Stomach (tissue), 19 donors: ENCODE measurements at places on chromosomes 6 and 20.
A peak's percentile ranks its signal among the peaks of the same experiment; 100 is the strongest.

GRCh38 chr6:107704347-107705013 lies 119.6 kb downstream of the SCML4 start:
- peak; percentile 81 for DNase-seq

DNA sequence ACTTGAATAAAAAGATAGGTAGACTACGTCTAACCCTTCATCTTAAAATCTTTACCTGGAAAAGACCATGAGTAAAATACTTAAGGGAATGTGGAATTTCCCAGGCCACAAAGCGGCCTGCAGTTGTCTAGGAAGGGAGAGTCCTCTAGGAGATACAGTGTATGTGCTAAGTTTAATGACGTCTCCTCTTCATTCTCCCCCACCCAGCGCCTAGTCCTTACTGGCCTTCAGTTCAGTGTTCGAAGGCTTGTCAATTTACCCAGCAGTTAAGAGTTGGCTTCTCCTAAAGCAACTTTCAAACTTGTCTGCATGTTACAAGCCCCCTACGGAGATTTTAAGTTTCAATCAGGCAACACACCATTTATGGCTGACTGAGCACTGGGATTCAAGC lies 35.2 kb downstream of the HFE start:
- DNase-seq: no peak

GRCh38 chr6:14930366-14930989 lies 315.4 kb upstream of the JARID2 start:
- DNase-seq: peak; percentile 55

DNA sequence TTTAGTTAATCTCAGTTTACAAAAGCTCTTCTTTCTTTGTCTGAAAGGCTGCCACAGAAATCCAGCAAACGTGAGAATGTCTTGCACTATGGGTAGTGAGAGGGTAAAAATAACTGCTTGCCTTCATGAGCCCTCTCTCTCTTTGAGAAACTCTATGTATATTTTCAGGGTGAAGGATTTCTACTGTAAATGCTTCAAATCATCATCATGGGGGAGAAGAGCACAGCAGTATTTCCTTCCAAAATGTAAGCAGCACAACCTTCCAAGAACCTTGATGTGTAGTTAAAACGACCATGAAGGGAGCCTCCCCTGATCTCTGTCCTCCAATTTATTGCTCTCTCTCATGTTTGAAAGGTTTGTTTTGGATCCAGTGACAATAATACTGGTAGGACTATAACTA lies 141.3 kb upstream of the CENPW start:
- no peak for DNase-seq

- DNase-seq: no peak
Measured at GRCh38 chr6:123518441-123519188, 118.1 kb downstream of the TRDN start.

GRCh38 chr20:54139188-54139587 lies 34.6 kb downstream of the CYP24A1 start:
- DNase-seq: no peak

DNA sequence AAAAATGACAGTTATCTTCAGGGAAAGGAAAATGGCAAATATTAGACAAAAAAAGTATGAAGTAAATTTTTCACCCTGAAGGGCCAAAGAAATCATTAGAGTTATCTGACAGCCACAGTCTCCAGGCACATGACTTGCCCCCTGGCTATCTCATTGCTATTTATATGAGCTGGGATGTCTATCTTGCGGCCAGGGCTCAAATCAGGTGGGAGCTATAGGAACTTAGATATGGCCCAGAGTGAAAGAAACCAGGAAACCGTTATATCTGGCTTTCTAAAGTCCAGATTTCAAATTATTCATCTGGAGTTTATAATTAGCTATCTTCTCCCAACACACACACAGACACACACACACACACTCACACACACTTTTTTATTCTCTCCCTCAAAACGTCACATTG lies 135.3 kb upstream of the EEF1E1 start:
- no peak for DNase-seq

GRCh38 chr6:57469072-57469471 lies 151.6 kb downstream of the PRIM2 start:
- DNase-seq: no peak

GRCh38 chr6:4179960-4180651 lies 44.7 kb upstream of the ECI2 start:
- no peak for DNase-seq

DNA sequence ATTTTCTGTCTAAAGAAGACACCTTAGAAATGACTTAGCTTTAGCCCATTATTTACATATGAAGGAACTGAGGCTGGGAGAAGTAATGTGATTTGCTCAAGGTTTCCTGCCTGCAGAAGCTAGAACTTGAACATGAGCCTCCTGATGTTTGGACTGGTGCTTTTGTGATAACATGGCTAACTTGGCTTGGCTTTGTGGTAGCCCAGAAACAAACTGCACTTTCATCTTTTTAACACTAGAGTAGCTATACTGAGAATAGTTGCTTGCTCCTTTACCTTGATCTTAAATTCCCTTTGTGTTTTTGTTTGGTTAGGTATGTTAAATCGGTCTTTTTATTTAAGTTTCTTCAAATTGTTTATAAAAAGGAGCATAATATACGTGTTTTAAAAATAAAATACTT lies 163.5 kb upstream of the MANEA start:
- DNase-seq: no peak

GRCh38 chr6:128463942-128464341 lies 56.5 kb downstream of the PTPRK start:
- no peak for DNase-seq

- no peak for DNase-seq
Measured at GRCh38 chr6:2684103-2684749, 66.5 kb downstream of the MYLK4 start.

GRCh38 chr6:3585320-3585935 lies 128.6 kb upstream of the SLC22A23 start:
- DNase-seq: no peak

- DNase-seq: no peak
Measured at GRCh38 chr20:57647006-57647932, 27.0 kb upstream of the ZBP1 start.

- DNase-seq: no peak
Measured at GRCh38 chr20:10781526-10781925, 107.7 kb upstream of the JAG1 start.

GRCh38 chr20:1423625-1424106 lies 30.8 kb upstream of the FKBP1A start:
- peak; percentile 77 for DNase-seq

DNA sequence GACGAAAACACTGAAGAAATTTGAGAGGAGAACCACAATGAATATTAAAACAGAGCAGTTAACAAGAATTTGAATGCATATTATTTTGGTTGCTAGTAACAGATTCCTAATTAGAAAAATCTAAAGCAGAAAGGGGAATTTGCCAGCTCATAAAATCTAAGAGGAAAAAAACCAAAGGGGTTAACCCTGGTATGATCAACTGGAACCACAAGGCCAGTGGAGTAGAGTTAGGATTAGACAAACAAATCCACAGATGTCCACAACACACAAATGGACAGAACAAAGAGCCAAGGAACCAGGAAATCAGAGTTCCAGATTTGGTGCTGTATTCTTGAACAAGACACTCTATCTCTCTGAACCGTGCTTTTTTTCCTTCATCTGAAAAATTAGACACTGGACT lies 195.0 kb downstream of the TASP1 start:
- DNase-seq: no peak

DNA sequence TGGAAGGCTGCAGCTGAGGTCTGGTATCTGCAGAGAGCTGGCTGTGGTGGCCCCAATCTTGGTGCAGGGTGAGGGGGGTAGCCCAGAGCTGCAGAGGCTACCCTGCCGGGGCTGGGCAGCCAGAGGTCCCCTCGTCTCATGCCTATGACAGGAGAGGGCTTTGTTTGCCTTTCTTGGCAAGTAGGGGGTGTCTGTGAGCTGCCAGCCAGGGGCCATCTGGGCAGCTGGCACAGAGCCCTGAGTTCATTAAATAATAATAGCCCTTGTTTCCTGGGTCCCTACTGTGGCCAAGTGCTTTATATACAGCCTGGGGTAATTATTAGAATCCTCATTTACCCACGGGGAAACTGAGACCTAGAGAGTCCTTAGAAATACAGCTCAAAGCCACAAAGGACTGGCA lies 66.6 kb downstream of the EZR start:
- peak; percentile 60 for DNase-seq

DNA sequence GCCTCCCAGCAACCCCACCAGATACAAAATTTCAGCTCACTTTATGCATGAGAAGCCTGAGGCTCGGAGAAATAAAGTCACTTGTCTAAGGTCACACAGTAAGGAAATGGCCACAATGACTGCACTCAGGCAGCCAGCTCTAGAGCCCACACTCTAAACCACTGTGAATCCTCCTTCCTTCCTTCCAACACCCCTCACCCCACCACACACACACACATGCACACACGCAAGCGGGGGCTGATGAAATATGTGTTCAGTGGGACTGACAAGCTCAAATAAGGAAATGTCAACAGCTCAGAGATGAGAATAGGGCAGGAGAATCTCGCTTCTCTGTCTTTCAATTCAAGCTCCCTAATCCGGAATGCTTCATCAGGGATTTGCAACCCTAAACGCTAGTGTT lies 6.0 kb upstream of the BPIFA1 start:
- DNase-seq: no peak

- DNase-seq: no peak
Measured at GRCh38 chr20:59585714-59586409, 18.5 kb upstream of the PHACTR3 start.

- DNase-seq: no peak
Measured at GRCh38 chr20:54665812-54666211, 190.4 kb downstream of the DOK5 start.

- DNase-seq: peak; percentile 58
Measured at GRCh38 chr6:33607784-33608161, 13.3 kb upstream of the ITPR3 start.

GRCh38 chr6:138082232-138082631 lies 25.0 kb downstream of the PERP start:
- DNase-seq: no peak

DNA sequence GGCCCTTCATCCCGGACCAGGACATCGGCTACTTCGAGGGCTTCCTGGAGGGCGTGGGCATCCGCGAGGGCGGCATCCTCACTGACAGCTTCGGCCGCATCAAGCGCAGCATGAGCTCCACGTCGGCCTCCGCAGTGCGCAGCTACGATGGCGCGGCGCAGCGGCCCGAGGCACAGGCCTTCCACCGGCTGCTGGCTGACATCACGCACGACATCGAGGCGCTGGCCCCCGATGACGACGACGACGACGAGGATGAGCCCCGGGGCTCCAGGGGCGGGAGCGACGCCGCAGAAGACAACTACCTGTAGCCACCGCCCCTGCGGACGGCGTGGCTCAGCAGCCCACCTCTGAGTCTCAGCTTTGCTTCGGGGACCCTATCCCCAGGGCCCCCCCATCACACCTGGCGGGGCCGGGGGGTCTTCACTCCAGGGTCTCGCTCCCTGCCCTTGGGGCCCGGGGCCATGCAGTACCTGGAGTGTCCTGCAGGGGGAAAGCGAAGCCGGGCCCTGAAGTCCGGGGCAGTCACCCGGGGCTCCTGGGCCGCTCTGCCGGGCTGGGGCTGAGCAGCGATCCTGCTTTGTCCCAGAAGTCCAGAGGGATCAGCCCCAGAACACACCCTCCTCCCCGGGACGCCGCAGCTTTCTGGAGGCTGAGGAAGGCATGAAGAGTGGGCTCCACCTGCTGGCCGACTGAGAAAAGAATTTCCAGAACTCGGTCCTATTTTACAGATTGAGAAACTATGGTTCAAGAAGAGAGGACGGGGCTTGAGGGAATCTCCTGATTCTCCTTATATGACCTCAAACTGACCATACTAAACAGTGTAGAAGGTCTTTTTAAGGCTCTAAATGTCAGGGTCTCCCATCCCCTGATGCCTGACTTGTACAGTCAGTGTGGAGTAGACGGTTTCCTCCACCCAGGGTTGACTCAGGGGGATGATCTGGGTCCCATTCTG lies 20.8 kb upstream of the HCK start:
- peak; percentile 81 for DNase-seq

- DNase-seq: no peak
Measured at GRCh38 chr20:49405696-49406095, 76.8 kb downstream of the KCNB1 start.

DNA sequence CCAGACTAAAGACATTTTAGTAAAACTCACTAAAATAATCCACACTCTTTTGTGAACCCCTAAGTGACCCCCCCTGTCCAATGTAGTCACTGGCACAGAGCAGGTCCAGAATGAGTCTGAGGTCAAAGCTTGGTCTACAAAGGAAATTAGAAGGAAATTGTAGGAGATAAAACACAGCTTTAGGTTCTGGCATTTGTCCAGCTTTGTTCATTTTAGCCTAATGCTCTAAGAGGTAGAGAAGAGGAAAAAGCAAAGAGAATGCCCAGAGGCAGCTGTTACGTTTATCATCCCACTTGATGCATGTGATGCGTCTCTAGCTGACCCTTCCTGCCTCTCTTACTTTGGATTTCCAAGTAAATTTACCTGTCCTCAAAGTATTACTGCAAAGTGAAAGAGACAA lies 62.5 kb downstream of the CNKSR3 start:
- DNase-seq: peak; percentile 76

GRCh38 chr6:132612449-132613108 lies 11.5 kb downstream of the TAAR2 start:
- peak; percentile 19 for DNase-seq

DNA sequence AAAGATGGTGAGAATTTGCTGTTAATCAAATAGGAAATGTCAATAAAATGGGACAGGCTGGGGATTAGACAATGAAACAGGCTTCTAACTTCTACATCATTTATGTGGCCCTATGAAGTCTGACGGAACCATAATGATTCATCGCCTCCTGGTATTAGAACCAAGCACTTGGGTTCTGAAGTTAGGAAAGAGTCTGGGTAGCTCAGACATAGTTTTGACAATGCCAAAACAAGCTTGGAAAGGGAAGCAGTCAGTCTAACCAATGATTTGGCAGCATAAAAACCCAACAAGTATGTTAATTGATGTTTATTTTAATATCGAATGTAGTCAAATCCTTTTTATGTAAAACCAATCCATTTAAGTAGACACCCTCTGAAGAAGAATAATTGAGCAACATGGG lies 160.8 kb upstream of the RSPO3 start:
- DNase-seq: no peak

DNA sequence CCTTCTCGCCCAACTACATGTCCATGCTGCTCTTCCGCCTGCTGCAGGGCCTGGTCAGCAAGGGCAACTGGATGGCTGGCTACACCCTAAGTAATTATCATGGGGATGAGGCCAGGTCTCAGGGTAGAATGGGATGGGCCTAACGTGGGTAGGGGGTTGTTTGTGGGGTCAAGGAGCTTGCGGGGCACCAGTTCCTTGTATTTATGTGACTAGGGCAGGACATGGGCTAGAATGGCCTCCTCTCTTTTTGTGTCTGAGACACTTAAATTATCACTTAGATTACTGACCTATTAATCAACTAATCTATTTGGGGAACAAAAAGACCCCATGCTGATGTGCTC lies 10.7 kb downstream of the SLC22A1 start:
- DNase-seq: peak; percentile 4

DNA sequence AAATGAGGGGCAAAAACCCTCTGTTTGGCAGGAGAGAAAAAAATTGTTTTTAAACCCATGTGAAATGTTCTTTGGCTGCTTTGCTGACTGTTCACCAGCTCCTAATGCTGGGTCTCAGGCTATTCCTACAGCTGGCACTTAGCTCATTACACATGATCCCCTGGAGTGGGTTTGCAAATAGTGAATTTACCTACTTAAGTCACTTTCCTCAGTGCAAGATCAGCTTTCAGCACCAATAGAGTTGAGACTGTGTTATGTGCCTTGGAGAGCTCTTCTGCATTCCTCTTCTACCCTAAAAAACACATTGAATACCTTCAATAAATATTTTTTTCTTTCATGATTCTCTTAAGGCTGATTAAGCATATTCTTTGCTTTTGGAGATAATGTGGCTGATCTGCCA lies 58.4 kb upstream of the PRDM1 start:
- no peak for DNase-seq
